ENCODE measurements at places on chromosomes 11 and 22.

GRCh38 chr11:27621405-27622161, 78.7 kb downstream of the BDNF start:
- H3K4me1 ChIP-seq: no peaks in the 10 kb centered on the region
- no peaks in the 10 kb centered on the region for H3K36me3 ChIP-seq
- no peaks in the 10 kb centered on the region for H3K27me3 ChIP-seq
- DNase-seq: no peak
- H3K4me3 ChIP-seq: no peak overlapping the region

GRCh38 chr22:27671413-27671935, 130.1 kb downstream of the MN1 start:
- no peaks in the 10 kb centered on the region for H3K36me3 ChIP-seq
- DNase-seq: no peak
- H3K27ac ChIP-seq: no peak overlapping the region
- H3K4me3 ChIP-seq: no peak overlapping the region

DNA sequence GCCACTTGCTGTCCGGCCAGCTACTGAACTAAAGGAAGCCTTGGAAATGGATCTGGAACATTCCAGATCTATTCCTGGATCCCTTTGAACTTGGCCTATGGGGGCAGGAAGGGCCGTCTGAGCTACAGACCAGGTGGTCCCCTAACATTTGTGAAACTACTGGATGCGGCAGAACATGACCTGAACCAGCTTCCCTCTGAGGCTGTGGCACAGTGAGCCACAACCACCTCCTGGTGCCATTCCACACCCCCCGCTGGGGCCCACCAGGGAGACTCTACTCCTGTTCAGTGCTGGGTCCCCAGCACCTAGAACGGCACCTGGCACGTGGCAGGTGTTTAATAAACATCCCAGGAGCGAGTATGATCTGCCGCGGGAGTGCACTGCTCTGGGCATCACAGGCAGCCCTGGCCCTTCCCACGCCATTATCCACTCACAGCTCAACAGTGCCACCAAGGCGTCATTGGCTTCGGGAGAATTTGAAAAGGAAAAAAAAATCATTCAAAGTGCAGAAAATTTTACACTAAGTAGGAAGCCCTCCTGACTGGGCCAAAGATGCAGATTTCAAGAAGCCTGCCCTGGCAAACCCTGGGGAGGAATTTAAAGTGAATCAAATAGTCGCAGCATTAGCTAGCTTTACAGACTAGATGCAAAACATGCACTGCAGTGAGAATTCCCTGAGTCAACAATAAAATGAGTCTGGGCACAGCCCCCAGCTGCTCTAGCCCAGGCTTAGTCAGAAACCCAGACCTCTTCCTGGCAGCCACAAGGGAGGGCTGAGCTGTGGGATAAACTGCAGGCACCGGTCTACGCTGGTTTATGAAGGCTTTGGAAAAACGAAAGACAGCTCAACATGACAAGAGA, 14.3 kb upstream of the EFCAB6 start:
- no peak overlapping the region for H3K4me3 ChIP-seq
- peaks cover 13% of the 10 kb centered on the region for H3K4me1 ChIP-seq
- H3K27me3 ChIP-seq: no peaks in the 10 kb centered on the region
- H3K27ac ChIP-seq: no peak overlapping the region
- no peaks in the 10 kb centered on the region for H3K36me3 ChIP-seq

DNA sequence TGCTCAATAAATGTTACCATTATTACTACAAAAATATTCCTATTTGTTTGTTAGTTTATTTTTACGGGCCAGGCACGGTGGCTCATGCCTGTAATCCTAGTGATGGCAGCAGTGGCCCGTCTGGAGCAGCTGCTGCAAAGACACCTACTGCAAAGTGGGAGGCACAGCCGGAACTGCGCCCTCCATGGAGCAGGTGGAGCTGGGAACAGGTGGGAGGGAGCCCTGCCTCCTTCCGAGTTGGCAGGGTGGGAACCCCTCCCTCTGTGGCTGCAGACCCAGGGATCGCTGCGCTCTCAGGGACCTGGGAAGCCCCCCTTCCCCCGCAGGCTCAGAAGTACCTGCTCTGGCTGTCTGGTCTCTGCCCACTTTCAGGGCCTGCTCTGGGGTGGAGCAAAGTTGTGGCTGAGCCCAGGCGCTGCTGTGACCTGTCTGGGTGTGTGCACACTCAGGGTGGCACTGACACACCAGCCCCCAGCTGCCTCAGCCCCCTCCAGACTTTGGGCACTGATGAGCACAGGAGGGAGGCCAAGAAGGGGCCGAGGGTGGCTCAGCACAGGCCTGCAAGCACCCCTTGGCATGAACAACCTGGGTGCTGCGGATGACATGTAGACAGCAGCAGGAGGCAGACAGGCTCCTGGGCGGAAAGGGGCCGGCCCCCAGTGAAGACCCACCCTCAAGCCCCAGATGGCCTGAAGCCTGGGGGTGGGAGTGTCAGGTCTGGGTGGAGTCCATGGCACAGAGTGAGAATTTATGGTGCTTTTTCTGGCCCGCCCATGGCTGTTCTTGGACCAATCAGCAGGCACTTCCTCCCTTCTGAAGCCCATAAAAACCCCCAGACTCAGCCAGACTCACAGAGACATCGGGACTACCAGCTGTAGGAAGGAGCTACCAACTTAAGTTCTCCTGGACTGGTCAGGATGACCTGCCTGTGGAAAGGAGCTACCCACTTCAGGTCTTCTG, 103.7 kb upstream of the CLMP start:
- peaks cover 4% of the 10 kb centered on the region for H3K4me1 ChIP-seq
- no peak overlapping the region for H3K27ac ChIP-seq
- no peak overlapping the region for H3K4me3 ChIP-seq
- no peak for DNase-seq
- H3K36me3 ChIP-seq: no peaks in the 10 kb centered on the region

- no peaks in the 10 kb centered on the region for H3K27me3 ChIP-seq
- DNase-seq: no peak
- H3K4me1 ChIP-seq: no peaks in the 10 kb centered on the region
- H3K4me3 ChIP-seq: no peak overlapping the region
- no peaks in the 10 kb centered on the region for H3K36me3 ChIP-seq
- no peak overlapping the region for H3K27ac ChIP-seq
Measured at GRCh38 chr11:38795027-38795426, 2197.0 kb upstream of the RAG2 start.

DNA sequence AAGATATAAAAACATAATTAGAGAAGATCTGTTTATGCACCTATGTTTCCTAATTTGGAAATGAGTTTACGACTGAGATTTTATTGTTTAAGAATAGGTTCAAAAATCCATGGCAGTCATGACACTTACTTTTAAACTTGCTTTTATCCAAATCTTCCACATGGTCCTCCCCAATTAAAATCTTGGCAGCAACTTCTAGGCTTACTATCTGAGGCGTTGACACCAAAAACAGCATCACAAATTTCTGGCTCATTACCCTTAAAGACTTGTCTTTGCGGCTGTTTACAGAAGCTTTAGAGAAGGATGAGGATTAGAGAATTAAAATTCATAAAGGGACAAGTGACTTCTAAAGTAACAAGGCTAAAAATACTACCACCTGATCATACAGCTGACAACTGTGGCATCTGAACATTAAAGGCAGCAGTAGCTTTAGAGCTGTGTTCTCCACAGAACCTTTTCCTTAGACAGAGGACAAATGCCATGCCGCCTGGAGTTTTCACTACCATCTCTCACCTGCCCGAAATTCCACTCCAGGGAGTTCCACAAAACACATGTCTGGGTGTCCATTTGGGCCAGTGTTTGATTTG, 6.4 kb downstream of the E2F8 start:
- DNase-seq: no peak
- H3K27ac ChIP-seq: no peak overlapping the region
- H3K36me3 ChIP-seq: no peaks in the 10 kb centered on the region
- no peaks in the 10 kb centered on the region for H3K4me1 ChIP-seq

GRCh38 chr11:117679461-117679860, 117.6 kb downstream of the DSCAML1 start:
- H3K27ac ChIP-seq: no peak overlapping the region
- no peaks in the 10 kb centered on the region for H3K36me3 ChIP-seq
- H3K4me3 ChIP-seq: no peak overlapping the region
- no peak for DNase-seq
- H3K4me1 ChIP-seq: no peaks in the 10 kb centered on the region

- no peak overlapping the region for H3K4me3 ChIP-seq
- no peaks in the 10 kb centered on the region for H3K36me3 ChIP-seq
- no peaks in the 10 kb centered on the region for H3K27me3 ChIP-seq
- H3K27ac ChIP-seq: no peak overlapping the region
Measured at GRCh38 chr22:41690476-41690875, 1.8 kb upstream of the SNU13 start.

DNA sequence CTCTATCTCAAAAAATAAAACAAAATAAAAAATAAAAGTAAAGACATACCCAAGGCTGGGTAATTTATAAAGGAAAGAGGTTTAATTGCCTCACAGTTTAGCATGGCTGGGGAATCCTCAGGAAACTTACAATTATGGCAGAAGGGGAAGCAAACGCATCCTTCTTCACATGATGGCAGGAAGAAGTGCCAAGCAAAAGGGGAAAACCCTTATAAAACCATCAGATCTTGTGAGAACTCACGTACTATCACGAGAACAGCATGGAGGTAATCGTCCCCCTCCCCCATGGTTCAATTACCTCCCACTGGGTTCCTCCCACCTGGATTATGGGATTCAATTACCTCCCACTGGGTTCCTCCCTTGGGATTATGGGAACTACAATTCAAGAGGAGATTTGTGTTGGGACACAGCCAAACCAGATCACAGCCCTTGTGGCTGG, 8.3 kb upstream of the SSTR3 start:
- H3K27ac ChIP-seq: no peak overlapping the region
- DNase-seq: no peak
- no peak overlapping the region for H3K4me3 ChIP-seq
- H3K36me3 ChIP-seq: no peaks in the 10 kb centered on the region
- no peaks in the 10 kb centered on the region for H3K4me1 ChIP-seq
- H3K27me3 ChIP-seq: no peaks in the 10 kb centered on the region

DNA sequence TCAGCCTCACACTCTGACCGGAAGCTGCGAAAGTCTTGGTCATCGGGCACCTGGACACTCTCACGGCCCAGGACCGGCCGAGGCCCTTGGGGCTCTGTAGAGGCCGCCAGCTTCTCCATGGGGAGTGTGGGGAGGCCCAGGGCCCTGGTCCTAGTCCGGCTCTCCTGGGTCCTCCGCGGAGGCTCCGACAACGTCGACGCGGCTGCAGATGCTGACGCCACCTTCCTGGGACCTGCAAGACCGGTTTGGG, 12.9 kb downstream of the STARD10 start:
- H3K36me3 ChIP-seq: no peaks in the 10 kb centered on the region
- no peaks in the 10 kb centered on the region for H3K27me3 ChIP-seq
- DNase-seq: no peak
- H3K4me3 ChIP-seq: peak overlapping the region; percentile 89

GRCh38 chr22:39980596-39980995, 14.2 kb upstream of the FAM83F start:
- DNase-seq: no peak
- no peak overlapping the region for H3K27ac ChIP-seq
- no peaks in the 10 kb centered on the region for H3K27me3 ChIP-seq
- H3K36me3 ChIP-seq: no peaks in the 10 kb centered on the region
- H3K4me1 ChIP-seq: no peaks in the 10 kb centered on the region

- H3K27me3 ChIP-seq: no peaks in the 10 kb centered on the region
- H3K4me1 ChIP-seq: no peaks in the 10 kb centered on the region
- no peaks in the 10 kb centered on the region for H3K36me3 ChIP-seq
Measured at GRCh38 chr11:45089676-45090499, 56.6 kb upstream of the PRDM11 start.

DNA sequence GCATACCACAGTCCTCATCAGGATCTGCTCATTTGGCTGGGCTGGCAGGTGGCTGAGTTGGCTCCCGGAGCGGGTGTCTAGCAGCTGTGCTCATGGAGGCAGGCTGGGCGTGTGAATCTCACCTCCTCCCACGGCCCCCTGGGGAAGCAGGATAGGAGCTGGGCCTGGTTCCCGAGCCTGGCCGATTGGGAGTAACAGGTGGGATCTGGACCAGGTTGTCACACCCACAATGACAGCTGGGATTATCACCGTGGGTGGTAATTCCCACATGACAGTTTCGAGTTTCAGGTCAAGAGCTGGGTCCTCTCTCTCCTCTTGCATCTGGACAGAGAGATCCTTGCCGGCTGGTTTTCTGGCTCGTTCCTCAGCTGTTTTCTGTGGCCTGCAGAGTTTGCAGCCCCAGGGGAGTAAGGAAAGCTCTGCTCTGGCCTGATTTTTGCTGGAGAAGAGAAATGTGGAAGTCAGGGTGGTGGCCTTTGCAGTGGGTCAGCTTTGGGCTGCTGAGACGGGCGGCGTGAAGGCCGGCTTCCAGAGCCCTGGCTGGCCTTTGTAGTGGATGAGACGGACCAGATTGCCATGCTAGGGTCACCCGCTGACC, 57.0 kb downstream of the BCR start:
- no peaks in the 10 kb centered on the region for H3K27me3 ChIP-seq
- no peak overlapping the region for H3K4me3 ChIP-seq
- no peak for DNase-seq
- H3K36me3 ChIP-seq: no peaks in the 10 kb centered on the region
- H3K4me1 ChIP-seq: no peaks in the 10 kb centered on the region

DNA sequence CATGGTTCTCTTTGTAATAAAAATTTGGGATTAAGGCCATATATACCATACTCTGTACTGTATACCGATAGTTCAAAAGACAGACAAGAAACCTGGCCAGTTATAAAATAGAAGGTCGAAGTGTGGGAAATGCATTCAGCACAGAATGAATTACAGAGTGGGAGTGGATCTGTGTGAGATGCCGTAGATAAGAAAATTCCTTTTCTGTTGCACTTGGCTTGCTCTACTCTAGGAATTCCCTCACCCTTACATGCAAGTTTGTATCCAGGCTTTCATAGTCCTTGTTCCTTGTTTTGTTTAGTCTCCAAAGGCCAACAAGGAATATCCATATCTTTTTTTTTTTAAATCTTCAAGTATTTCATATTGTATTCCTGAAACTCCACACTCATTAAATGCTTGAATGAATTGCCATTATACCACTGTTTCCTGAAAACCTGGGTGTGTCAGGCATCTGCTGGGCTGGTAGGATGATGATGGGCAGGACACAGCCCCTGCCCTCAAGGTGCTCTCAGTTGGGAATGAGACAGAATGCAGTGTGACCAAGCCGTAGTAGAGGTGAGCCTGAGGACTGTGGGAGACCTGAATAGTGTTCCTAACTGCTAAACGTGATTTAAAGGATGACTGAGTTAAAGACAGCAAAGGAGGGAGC, 53.5 kb downstream of the TEAD1 start:
- H3K27me3 ChIP-seq: no peaks in the 10 kb centered on the region
- no peak overlapping the region for H3K4me3 ChIP-seq
- no peak for DNase-seq
- no peak overlapping the region for H3K27ac ChIP-seq
- no peaks in the 10 kb centered on the region for H3K36me3 ChIP-seq

GRCh38 chr22:33923660-33924246, 3.5 kb upstream of the LARGE1 start:
- no peak overlapping the region for H3K4me3 ChIP-seq
- no peaks in the 10 kb centered on the region for H3K27me3 ChIP-seq
- no peak for DNase-seq
- H3K36me3 ChIP-seq: no peaks in the 10 kb centered on the region
- peaks cover 5% of the 10 kb centered on the region for H3K4me1 ChIP-seq
